ENCODE measurements at places on chromosomes 5 and 9.
A peak's percentile ranks its signal among the peaks of the same experiment; 100 is the strongest.

- no peak for DNase-seq
Measured at GRCh38 chr9:35374436-35374835, 115.5 kb upstream of the RUSC2 start.

DNA sequence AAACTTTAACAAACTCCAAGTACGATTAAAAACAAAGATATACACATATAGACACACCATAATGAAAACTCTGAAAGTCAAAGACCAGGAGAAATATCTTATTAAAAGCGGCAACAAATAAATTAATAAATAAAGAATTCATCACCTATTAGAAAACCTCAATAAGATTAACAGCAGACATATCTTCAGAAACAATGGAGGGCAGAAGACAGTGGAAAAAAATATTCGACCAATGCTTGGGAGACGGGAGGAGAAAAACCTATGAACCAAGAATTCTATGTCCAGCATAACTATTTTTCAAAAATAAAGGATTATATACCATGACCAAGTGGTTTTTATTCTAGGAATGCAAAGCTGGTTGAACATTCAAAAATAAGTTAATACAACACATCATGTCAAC lies 578.6 kb upstream of the CCNG1 start:
- no peak for DNase-seq

DNA sequence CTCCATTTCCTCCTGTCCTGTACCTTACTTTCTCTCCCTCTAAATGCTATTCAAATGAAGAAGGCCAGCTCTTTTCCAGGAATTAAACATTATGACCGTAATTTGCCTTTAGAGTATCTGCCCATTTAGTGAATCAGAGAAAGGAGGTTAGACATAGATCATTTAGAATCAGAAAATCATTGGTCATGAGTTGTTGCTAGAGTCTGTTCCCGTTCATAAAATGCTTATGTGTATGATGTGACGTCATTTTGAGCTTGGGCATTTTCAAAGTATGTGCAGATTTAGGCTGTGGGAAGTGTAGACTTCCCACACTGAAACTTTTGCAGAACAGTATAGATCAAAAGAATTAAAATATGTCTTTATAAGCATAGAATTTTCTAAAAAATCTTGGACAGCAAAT lies 163.0 kb downstream of the ALDH1A1 start:
- DNase-seq = no peak

DNA sequence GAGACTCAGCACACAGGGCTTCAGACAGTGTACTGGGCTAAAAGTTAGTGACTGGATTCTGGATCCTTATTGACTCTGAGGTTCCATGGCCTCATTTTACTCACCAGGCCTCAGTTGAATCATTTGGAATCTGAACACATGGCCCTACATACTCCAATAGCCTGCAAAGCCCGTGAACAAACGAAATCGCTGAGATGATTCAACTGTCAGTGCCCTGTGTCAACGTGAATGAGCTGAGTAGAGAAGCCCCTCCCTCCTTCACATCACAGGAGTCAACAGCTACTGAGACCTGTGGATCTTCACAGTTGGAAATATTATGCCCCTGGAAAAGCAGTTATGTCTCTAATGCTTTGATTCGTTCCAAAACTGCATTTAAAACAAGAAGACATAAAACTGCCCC lies 429.3 kb downstream of the GADD45G start:
- no peak for DNase-seq

DNA sequence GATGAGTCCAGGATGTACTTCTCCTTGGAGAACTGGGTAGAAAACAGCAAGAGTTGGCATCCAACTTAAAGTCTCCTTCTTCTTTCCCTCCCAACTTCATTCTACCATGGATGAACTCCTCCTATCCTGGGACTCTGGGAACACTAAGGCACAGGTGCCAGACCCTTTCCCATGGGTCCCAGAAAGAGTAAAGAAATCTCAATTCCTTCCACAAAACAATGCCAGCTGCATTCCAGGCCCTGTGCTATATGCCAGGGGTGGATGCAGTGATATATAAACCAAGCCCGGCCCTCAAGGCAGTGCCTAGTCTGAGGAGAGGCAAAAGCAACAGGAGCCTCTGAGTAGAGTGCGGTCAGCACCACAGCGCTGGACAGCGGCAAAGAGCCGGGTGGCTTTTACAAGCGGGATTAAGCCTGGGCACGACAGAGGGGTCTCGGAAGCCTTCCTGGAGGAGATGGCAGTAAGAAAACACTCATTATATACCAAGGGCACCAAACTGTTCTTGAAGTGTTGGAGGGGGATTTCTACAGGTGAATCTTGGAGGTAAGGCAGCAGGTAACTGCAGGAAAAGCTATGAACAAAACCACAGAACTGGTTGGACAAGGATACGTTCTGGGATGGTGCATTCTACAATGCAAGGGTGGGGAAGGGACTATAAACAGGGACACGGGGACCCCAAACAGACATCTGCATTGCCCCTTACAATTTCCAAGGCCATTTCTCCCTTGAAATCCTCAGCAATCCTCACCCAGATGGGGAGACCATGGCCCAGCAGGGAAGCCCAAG lies 16.4 kb upstream of the TOR2A start:
- DNase-seq = no peak

DNA sequence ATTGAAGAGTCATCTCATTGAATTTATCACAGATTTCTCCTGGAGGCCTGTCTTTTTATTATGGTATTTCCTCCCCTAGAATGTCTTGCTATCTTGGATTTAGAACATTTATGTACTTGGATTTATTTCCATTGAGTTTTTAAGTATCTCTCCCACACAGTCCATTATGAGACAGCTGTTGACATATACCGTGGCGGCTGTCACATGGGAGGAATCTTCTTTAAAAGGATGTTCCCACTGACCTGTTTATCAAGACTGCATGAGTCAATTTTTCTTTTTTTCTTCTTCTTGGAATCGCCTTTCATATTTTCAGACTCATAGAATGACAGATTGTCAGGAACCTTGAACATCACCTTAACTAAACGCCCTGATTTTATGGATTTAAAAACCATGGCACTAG lies 2.9 kb upstream of the CAVIN4 start:
- no peak for DNase-seq

GRCh38 chr9:74431467-74431866 lies 65.7 kb upstream of the RORB start:
- no peak for DNase-seq

GRCh38 chr9:130143958-130144366 lies 28.2 kb upstream of the NCS1 start:
- DNase-seq = peak; percentile 64

- no peak for DNase-seq
Measured at GRCh38 chr5:178551059-178551458, 39.1 kb downstream of the COL23A1 start.

GRCh38 chr5:142816531-142817430 lies 46.6 kb downstream of the ARHGAP26 start:
- DNase-seq = peak; percentile 68

- DNase-seq = no peak
Measured at GRCh38 chr9:11338130-11338529, 725.3 kb upstream of the PTPRD start.

Measured in right hindlimb (tissue), 1 donor.